Kidney tubule cell (primary cell): ENCODE measurements at places on chromosomes 6 and 20.

- DNase-seq, result no peak
These were observed 357.8 kb upstream of the JARID2 start for GRCh38 chr6:14887986-14888574.

DNA sequence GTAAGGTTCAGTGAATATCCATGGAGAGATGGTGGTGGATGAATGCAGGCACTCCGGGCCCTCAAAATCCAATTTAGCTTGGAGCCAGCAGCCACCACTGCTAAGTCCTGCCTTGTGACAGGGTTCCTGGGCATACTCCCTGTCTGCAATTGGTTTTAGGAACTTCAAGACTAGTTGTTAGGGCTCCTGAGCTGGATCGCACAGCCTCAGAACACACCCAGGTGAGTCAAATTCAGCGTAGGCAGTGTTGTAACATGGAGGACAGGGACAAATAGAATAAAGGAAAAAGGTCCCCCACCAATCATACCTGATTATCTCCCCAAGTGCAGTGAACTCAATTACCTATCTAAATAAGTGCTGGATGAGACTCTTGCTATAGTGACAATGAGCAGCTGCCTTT lies 74.6 kb downstream of the PERP start:
- no peak for DNase-seq

DNA sequence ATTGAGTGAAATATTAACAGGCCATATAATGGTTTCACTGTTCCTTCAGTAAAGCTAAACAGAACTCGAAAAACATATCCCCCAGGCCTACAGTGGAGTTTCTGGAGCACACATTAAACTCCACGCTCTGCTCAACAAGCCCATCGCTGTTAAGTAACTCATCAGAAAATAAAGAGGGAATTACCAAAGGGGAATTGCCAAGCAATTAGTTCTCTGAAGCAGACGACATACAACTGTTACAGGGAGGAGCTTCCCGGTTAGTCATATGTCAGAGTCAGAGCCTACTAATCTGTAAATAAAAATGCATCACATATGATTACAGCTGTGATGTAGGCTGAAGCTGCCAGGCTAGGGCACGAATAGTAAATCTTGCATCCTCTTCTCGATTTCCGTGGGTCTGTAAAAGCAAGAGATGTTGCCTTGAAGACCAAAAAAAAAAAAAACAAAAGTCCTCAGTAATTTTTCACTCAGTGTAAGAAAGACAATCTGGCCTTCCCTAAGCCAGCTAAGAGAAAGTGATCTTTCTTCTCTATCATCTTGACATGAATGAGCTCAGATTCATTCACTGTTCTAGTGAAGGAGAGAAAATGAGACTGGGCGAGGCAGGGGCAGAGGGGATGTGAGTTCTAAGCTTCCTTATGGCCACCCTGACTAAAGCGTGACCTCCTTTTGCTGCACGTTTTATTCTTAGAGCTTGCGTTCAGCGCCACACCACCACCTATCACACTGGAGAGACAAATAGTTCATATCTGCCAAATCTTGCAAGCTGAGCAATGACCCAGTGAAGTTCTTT lies 13.8 kb downstream of the ATXN1 start:
- peak; percentile 83 for DNase-seq

- DNase-seq, result no peak
These were observed 827.3 kb downstream of the DHX35 start for GRCh38 chr20:39789411-39789810.

DNA sequence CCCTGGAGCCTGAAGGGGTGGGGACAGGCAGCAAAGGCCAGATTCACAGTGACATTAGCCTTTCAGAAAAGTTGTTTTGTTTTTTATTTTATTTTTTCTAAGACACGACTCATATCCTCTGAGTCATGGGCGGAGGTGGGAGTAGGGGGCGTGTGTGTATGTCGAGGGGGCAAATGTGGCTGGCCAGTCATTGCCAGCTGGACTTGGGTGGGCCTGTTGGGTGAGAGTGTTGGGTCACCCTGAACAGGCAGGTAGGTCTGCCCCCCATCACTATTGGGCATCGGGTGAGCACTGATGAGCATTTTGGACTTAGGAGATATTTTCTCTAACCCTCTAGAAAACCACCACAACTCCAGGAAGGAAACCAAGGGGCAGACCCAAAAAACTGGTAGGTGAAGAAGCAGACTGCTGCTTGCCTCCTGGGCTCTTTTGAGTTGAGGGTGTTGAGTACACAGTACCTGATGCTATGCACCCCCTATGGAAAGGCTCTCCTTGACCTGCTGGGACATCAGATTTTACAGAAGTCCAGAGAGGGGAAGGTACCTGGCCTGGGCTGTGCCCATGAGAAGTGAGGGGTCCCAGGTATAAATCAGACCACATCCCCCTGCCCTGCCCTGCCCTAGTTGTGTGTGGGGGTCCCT lies 5.6 kb downstream of the SMIM29 start:
- DNase-seq, result peak; percentile 63
